Liver (tissue), 10 donors: ENCODE measurements at places on chromosomes 12 and 14. TPM values are rescaled to one million over a fixed set of nuclear protein-coding genes. Genes with fewer than 3 reads are reported as not detected.
A peak's percentile ranks its signal among the peaks of the same experiment; 100 is the strongest.

DNA sequence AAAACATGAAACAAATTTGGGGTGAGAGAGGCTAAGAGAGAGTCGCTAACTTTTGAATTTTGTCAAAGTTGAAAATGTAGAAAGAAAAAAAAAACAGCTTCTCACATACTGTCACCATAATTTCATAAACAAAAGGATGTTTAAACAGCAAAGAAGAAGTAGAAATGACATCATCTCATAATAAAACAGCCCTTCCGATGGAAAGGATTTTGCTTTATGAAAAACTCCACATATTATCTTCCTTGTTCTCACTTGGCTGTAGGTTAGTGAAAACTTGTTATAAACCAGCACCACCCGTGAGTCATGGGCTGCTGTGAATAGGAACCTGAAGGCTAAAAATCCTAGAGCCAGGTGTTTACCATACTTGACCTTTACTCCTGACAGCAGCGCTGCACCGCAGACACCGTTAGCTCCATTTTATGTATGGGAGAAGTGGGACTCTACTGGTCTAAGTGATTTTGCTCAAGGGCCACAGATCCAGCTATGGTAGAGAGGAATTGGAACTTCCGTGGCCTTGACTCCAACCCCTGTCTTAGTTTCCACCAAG is 63.0 kb upstream of the VRK1 start:
- DNase-seq, result no peak

- no peak for DNase-seq
Measured at GRCh38 chr12:62799766-62800406, 135.1 kb downstream of the PPM1H start.

GRCh38 chr12:19794116-19794515 is 354.8 kb downstream of the AEBP2 start:
- DNase-seq, result no peak

CLIP1 gene
- 32.2 TPM for polyA plus RNA-seq

DNA sequence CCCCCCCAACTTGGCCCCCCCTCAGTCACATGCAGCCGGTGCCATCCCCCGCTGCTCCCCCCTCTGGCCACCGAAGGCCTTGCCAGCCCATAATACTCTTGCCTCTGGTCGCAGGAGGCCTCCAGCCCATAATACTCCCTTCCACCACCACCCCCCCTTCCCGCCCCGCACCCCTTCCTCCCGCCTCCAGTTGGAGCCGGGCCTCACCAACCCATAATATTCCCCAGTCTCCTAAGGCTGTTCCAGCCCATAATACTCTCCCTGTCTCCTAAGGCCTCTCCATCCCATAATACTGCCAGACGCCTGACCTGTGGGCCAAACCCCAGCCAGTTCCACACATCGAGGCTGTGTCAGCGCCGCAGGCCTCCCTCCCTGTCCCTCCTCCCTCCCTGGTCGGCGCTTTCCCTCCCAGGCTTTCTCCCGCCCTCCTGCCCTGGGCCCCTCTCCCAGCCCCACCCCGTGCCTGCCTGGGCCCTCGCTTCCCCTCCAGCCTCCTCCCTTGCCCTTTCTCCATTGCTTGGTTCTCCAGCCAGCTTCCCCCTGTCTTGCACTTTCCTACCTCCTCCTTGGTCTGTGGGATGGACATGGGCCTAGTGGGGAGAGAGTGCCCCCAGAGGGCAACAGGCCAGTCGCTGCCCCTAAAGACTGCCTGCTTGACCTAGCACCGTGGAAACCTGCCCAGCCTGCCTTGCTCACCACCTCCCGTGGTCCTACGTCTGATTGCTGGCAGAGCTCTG is 6.8 kb upstream of the CHD4 start:
- DNase-seq, result peak; percentile 84

DNA sequence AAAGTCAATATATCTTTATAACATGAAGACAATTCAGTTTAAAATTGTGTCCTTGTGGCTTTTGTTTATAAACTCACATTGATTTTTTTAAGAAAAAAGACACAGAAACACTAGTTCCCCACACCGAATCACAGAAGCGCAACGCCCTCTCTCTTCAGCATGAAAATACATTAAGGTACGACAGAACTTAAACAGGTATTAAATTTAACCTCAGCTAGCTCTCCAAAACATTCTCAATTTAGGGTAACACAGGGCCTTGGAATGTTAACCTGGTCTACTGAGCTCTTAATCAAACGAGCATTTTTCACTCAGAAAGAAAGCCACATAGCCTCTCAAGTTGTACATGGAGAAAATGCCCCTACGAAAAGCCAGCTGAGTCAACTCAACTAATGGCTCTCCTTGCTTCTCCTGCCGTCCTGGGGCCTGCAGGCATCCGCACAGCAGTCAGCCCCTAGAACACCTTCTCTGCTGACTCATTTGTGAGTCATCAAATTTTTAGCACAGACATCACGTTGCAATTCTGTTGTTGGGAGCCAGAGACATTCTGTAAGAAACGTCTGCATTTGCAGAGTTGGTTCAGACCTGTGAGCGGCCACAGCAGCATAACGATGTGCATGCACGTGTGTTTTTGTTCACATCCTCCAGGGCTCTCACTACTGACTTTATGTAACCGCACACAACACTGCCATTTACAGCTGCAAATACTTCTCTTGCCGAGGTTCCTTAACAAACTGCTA is 141.6 kb downstream of the ITPR2 start:
- DNase-seq, result no peak

GRCh38 chr14:99253890-99254289 is 18.1 kb downstream of the BCL11B start:
- DNase-seq, result no peak

GLIPR1 gene
- 4.6 TPM for polyA plus RNA-seq

DNA sequence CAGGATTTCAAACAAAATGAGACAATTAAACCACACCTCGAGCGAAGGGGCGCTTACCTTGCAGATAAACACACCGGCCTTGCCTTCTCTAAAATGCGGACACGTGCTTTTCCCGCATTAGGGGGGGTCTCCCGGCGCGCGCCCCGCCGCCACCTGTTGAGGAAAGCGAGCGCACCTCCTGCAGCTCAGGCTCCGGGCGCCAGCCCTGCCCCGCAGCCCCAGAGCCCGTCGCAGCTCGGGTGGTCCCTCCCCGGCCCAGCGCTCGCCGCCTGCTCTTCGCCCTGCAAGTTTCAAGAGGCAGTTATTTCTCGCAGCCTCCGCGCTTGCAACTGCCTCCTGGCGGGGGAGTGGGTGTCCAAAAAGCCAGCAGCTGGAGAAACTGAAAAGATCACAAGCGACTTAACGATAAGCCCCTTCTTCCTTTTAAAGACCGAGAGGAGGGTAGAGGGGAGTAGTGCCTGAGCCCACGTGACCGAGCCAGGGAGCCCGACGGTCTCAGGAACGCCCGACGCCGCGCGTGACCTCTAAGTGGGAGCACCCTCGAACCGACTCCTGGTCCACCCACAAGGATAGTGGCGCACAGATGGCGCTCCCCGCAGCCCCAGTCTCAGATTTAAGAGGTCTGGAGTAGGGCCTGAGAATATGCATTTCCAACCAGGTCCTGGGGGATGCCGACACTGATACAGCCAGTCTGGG is at the start of gene ESR2:
Gene ESR2, minus strand, starts transcription at position 396 of the 696 bp plus-strand sequence. CDS start 11,386 bp downstream, outside the sequence.
- peak; percentile 37 for DNase-seq

EML1 gene
- 2.7 TPM for polyA plus RNA-seq

DNA sequence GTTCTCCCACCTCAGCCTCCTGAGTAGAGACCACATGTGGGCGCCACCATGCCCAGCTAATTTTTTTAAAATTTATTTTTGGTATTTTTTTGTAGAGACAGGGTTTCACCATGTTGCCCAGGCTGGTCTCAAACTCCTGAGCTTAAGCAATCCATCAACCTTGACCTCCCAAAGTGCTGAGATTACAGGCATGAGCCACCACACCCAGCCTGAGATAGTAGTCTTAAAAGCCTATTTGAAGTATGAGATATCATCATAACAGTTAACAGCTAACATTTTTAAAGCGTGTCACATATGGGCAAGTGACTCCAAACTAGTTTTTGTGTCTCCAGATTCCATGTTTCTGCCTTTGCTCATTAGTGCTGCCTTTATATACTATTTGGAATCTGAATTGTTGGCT is 74.6 kb upstream of the WSCD2 start:
- DNase-seq, result no peak

WNT1 gene
- not detected for polyA plus RNA-seq

GRCh38 chr14:28695109-28695508 is 71.5 kb upstream of the FOXG1 start:
- no peak for DNase-seq

CABP1 gene
- 0.12 TPM for polyA plus RNA-seq

ACOT6 gene
- 1.1 TPM for polyA plus RNA-seq

GRCh38 chr12:98053202-98053601 is 462.2 kb upstream of the TMPO start:
- DNase-seq, result no peak

SLC10A1 gene
- polyA plus RNA-seq, result 52.2 TPM

- peak; percentile 13 for DNase-seq
Measured at GRCh38 chr12:131129839-131130238, 176.1 kb downstream of the ADGRD1 start.

DNA sequence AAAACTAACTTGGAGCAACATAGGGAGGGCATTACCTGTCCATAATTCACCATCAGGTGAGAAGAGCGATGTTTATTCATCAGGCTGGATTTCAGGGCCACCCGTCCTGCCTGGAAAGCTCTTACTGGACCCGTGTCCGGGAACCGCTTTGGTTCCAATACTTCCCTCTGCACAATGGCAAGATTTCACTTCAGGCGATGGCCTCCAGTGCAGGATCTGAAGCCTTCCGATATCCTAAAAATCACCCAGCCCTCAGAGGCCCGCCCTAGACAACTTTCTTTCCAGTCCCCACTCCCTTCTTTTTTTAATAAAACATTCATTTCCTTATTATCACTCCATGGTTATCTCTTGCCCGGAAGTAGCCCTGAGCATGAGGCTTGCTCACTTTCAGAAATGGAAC is 92.5 kb downstream of the BCL11B start:
- DNase-seq, result no peak

NAA25 gene
- 3.1 TPM for polyA plus RNA-seq

- DNase-seq, result no peak
Measured at GRCh38 chr14:75866970-75867369, 114.8 kb downstream of the TGFB3 start.

GRCh38 chr14:105489542-105490266 is 1.3 kb upstream of the TEDC1 start:
- peak; percentile 78 for DNase-seq

GRCh38 chr12:67453191-67453590 is 184.0 kb downstream of the CAND1 start:
- DNase-seq, result no peak

GRCh38 chr14:42421377-42422078 is 814.9 kb downstream of the LRFN5 start:
- DNase-seq, result no peak

DHRS2 gene
- polyA plus RNA-seq, result 0.33 TPM
